GM23338 (cell line): ENCODE measurements at places on chromosomes 12 and 14. TPM values are rescaled to one million over a fixed set of nuclear protein-coding genes. Genes with fewer than 3 reads are reported as not detected.
A peak's percentile ranks its signal among the peaks of the same experiment; 100 is the strongest.

Gene RPL10L
- not detected in 2 replicates for total RNA-seq

- H3K4me3 ChIP-seq = no peak overlapping the region
- H3K36me3 ChIP-seq = no peaks in the 10 kb centered on the region
- H3K4me1 ChIP-seq = no peaks in the 10 kb centered on the region
- DNase-seq = no peak
- H3K27me3 ChIP-seq = no peaks in the 10 kb centered on the region
These were observed 181.8 kb downstream of the FUT8 start for GRCh38 chr14:65594153-65594881.

Gene TESPA1
- not detected in 2 replicates for total RNA-seq

Gene NUAK1
- total RNA-seq = 15.4 and 16.9 TPM in 2 replicates

Gene RFC5
- 53.2 and 56.4 TPM in 2 replicates for total RNA-seq

DNA sequence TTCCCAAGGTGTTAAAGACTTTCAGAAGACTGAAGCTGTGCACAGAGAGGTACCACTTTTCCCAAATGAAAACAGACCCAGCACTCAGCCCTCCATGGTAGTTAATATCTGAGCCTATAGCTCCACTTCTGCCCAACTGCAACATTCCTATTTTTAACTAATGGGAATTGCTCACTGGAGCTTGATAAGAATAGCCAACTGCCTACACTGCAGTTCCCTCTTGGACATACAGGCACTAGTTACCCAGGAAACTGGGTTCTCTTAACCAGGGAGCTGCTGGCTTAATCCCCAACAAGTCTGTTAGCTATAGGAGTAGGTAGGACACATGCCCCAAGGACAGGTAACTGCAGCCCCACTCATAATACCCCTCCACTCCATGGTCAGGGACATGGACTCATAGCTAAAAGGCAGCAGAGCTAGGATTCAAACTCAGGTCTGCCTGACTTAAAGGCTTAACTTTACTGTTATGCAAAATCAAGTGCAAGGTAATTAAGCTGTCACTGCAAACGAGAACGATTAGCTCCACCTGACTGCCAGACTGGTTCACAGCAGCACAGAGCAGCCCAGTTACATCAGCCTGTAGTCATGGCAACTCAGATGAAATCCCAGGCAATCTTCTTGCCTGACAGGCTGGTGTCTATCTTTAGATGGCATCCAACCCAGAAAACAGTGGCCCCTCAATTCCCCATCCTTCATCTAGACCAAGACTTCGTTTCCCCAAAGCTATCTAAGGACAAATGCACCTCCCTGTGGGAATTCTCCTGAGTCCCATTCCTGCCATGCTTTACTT is 77.1 kb upstream of the ACTN1 start:
- peak; percentile 82 for DNase-seq
- H3K27me3 ChIP-seq = no peaks in the 10 kb centered on the region
- H3K4me1 ChIP-seq = peaks cover 9% of the 10 kb centered on the region
- no peaks in the 10 kb centered on the region for H3K36me3 ChIP-seq
- peak overlapping the region; percentile 23; the same call in 1 of the 2 replicates for H3K27ac ChIP-seq

DNA sequence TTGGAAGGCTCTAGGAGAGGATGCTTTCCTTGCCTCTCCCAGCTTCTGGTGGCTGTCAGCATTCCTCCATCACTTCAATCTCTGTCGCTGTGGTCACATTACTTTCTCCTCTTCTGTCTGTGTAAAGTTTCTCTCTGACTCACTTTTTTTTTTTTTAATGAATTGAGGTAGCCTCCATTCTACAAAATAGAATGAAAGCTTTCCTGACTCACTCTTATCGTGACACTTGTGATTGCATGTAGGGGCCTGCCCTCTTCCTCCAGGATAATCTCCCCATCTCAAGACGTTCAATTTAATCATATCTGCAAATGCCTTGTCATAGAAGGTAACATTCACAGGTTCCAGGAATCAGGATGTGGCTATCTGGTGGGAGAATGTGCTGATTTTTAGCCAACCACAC is 153.5 kb upstream of the HMGA2 start:
- peaks cover 12% of the 10 kb centered on the region for H3K4me1 ChIP-seq
- no peak for DNase-seq
- H3K27ac ChIP-seq = no peak overlapping the region
- no peak overlapping the region for H3K4me3 ChIP-seq
- H3K27me3 ChIP-seq = no peaks in the 10 kb centered on the region

GRCh38 chr12:84825149-84825548 is 87.5 kb downstream of the SLC6A15 start:
- no peaks in the 10 kb centered on the region for H3K4me1 ChIP-seq
- no peak overlapping the region for H3K27ac ChIP-seq
- H3K4me3 ChIP-seq = no peak overlapping the region
- DNase-seq = no peak
